Cerebellum (tissue), 4 donors: ENCODE measurements at places on chromosomes 12 and 14.

DNA sequence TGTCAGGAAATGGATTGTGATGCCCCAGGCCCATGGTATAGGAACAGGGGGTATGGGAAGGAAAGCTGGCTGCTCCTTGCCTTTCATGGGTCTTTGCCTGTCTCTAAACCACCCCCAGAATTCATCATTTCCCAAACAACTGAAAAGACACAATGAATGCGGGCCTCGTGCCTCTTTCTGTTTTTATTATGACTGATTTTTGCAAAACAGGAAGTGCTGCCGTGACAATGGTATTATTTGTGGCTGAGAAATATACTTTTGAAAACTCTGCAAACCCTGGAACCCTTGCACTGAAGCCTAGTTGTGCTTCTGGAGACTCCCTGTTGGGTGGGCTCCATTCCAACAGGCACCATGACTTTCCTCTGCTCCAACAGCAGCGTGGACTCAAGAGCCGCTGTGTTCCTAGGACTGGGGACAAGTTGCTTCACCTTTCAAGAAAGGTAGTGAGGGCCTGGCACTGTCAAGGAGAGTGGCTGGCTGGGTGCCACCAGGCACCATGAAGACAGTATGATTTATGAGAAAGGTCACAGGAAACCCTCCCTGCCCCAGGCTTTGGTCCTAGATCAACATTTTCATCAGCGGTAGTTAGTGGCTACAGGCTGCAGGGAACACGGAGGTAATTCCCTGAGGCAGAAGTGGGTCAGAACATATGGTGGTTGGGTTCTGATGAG lies 4.8 kb upstream of the DGLUCY start:
- DNase-seq = peak; percentile 44

GRCh38 chr12:124685689-124686369 lies 118.4 kb upstream of the NCOR2 start:
- peak; percentile 32 for DNase-seq

GRCh38 chr12:53952871-53953734 lies 1.6 kb upstream of the HOXC12 start:
- no peak for DNase-seq

DNA sequence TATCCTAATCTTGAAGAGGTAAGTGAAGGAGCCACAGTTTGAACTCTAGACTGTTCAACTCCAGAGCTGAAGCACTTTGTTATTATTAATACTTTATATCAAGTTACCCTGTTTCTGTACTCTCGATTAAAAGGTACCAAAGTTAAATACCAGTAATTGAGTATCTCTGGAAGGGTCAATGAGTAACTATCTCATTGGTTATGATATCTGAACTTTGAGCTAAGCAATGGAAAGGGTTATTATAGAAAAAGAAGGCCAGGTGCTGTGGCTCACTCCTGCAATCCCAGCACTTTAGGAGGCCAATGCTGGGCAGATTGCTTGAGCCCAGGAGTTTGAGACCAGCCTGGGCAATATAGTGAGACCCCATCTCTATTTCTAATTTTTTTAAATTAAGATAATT lies 9.9 kb downstream of the TMEM19 start:
- no peak for DNase-seq

DNA sequence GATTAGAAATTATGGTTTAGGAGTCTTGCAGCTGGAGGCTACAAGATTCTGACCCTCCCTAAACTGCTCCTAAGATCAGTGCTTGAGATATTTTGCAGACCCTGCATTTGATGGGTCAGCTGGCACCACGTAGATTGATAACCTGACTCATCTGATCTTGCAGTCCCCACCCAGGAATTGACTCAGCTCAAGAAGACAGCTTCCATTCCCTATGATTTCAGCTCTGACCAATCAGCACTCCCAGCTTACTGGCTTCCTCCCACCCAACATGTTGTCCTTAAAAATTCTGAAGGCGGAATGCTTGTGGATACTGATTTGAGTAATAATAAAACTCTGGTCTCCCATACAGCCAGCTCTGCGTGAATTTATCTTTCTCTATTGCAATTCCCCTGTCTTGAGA lies 23.2 kb upstream of the MTHFD1 start:
- DNase-seq = no peak

DNA sequence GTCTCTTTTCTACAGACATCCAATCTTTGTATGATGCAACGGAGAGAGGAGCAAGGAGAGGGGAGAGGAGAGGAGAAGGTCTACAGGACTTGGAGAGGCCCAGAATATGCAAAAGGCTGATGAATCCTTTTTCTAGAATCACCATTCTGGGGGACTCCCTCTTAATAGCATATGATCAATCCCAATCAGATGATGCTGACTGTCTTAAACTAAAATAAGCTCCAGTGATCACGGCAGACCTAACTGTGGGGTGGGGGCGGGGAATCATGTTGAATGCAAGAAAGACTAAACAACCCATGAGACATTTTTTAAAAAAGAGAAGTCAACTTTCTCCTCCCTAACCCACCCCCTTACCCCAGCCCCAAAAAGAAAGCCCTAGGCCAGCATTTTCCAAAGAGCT lies 33.4 kb downstream of the BTBD7 start:
- DNase-seq = no peak

DNA sequence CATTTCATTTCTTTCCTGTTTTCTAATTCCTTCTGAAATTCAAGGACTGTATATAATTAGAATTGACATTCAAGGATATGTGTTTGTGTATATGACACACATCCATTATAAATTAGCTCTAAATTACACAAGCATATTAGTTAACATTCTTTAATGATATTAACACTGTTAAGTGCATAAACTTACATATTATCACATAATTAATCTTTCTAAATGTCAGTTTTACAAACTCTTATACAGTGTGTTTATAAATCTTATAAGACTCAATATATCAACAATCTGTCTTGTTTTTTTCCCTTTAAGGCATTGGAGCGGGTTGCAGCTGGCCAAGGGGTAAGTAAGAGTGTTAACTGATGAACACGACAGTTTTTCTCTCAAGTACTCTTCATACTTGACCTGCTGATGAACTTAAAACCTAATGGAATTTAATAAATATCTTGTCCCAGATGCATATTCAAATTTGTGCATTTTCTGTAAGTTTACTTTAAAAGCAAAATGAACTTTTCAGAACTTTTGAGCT lies 76.1 kb downstream of the METTL25 start:
- no peak for DNase-seq

- no peak for DNase-seq
Observed at GRCh38 chr12:77189458-77189857, 124.1 kb upstream of the E2F7 start.

DNA sequence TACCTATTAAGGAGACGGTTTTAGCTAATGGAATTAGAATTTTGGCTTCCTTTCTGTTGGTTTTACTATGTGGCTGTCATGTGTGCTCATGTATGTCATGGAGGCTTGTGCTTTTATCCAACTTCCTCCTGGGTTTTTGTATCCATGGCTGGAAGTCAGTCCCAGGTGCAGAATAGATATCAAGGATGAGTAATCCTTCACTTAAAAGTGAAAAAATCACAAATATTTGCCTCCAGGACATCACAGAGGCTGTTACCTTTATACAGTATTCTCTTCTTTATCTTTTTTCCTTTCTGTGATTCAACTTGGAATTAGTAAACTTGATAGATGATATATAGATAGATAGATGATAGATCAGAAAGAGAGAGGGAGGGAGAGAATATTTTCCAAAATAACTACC lies 706.8 kb downstream of the GALC start:
- no peak for DNase-seq

GRCh38 chr12:28578833-28579252 lies 388.6 kb downstream of the CCDC91 start:
- DNase-seq = no peak

DNA sequence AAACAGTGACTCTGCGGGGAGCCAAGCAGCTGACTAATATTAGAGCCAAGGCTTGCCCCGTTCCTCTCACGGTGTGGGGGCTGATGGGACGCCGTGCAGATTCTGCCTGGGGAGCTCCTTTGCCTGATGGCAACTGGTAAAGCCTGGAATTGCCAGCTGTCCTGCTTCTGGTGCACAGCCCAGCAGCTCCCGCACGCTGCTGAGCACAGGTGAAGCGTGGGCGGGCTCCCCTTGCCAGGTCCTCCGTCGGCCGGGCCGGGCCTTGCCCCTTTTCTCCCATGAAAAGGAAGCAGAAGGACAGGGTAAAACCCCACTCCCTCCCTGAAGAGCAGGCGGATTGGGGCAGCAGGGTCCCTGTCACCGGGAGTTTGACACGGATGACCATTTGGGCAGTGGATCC lies 79.0 kb downstream of the WDR20 start:
- peak; percentile 58 for DNase-seq

DNA sequence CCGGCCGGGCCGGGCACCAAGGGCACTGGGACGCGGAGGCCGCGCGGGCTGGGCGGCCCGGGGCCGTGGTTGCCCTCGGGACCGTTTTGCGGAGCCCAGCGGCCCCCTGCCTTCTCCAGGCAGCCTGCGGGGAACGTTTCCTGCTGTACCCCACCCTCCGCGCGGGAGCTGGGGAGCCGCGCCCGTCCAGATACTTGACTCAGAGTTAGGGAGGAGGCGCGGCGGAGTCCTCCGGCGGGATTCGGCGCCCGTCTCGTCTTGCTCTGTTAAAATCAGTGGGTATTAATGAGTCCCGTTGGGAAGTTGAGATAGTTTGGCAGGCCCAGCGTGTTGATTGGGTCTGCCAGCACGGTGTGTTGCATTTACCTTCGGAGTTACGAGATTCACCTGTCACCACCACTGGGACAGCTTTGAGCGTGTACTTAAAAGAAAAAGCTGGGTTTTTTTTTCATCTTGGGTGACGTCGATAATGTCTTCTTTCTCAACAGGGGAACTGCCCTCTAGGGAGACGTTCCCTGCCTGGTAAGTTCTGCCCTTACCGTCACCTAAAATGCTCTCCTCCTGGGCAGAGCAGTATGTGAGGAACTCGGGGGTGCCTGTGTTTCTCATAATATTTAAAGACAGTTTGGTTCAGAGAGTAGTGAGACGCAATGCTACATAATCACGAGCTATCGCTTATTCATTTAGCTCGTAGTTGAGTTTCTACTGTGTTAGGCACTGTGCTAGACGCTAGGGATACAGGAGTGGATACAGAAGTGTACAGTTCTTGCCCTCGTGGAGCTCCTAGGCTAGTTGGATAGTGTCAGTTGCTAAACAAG lies 596 bp downstream of the DLST start:
- DNase-seq = no peak

- no peak for DNase-seq
Observed at GRCh38 chr12:50302686-50303085, 19.4 kb upstream of the LIMA1 start.

DNA sequence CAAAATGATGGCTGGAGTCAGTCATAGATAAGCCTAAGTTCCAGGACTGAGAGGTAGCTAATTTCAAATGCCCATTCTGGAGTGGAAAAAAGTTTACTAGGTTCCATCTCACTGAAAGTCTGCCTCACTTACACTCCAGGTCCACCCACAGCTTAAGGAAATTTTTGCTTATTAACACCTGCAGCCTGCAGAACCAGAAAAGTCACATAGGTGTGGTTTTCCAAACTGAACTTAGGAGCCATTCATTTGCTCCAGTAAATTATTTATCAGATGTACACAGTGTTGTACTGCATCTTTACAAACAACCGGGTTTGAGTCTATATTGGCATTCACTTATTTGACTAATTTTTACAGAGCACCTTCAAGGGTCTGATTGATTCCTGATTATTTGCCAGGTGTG lies 157.4 kb upstream of the ARID2 start:
- no peak for DNase-seq

- DNase-seq = peak; percentile 82
Observed at GRCh38 chr14:65850429-65851135, 438.1 kb downstream of the FUT8 start.

- no peak for DNase-seq
Observed at GRCh38 chr14:85934886-85935254, 404.9 kb downstream of the FLRT2 start.

DNA sequence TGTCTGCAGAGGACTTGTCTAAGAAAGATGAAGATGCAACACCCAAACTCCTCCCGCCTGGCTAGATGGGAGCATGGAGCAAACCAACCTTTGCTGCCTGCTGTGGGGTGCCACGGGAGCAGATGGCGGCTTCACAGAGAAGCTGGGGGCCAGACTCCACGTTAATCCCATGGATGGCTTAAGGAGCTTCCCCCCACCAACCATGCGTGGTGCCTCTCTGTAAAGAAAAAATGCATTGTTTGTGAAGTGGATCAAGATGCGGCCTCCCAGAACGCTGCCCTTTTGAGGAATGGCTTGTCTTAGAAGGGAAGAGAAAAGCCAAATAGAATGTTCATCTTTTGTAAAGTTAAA lies 15.6 kb downstream of the MVK start:
- no peak for DNase-seq

DNA sequence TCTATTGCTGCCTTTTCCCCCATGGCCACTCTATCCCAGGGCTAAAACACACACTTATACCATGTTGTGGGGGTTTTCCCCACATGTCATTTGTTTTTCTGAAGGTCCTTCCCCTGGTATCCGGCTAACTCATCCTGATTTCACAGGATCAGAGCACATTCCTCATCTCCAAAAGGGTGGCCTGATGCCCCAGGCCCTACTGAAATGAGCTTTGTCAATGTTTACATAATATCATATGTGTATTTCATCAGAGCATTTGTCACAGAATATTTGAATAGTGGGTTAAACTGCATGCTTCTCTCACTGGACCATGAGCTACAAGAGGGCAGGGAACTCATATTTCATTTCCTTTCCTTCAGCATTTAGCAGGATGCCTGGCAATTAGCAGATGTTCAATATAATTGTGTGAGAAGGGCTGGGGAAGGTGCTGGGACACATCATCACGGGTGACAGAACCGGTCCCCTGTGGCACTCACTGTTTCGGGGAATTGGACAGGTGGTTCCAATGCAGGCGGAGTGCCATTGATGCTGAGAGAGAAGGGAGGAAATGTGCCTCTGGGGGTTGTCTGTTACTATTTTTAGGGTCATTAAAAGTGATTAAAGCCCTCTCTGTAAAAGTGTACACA lies 26.8 kb downstream of the EMP1 start:
- no peak for DNase-seq

GRCh38 chr12:64120568-64120967 lies 101.5 kb downstream of the KICS2 start:
- no peak for DNase-seq

- no peak for DNase-seq
Observed at GRCh38 chr14:30799933-30800332, 74.4 kb upstream of the COCH start.

- DNase-seq = peak; percentile 50
Observed at GRCh38 chr12:117494833-117495655, 133.6 kb upstream of the NOS1 start.
